Mucosa of gallbladder (tissue), 1 donor: ENCODE measurements at places on chromosomes 7 and 10.

- no peak for DNase-seq
Observed at GRCh38 chr7:51301806-51302205, 14.8 kb downstream of the COBL start.

GRCh38 chr10:24041034-24041433 is 167.9 kb upstream of the KIAA1217 start:
- DNase-seq, result no peak

DNA sequence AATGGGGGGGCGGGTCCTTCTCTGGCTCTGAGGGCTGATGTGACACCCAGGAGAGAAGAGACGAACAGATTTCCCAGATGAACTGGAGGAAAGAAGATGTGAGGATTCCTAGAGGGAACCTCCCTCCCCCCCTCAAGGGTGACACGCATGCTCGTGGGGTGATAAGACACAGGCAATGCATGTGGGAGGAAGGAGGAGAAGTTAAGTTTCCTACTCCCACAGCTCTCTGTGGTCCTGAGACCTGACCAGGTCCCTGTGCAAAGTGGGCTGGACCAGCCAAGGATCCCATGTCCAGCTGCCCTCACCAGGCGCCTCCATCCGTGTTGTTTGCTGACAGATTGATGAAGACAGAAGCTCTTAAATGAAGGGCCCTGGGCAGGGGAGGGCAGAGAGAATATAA is 112.6 kb downstream of the SH3PXD2A start:
- DNase-seq, result no peak

- no peak for DNase-seq
Observed at GRCh38 chr10:14311206-14311957, 19.3 kb downstream of the FRMD4A start.

- DNase-seq, result no peak
Observed at GRCh38 chr7:106294334-106294733, 9.6 kb upstream of the NAMPT start.
